ENCODE measurements at places on chromosomes 6 and 20.

DNA sequence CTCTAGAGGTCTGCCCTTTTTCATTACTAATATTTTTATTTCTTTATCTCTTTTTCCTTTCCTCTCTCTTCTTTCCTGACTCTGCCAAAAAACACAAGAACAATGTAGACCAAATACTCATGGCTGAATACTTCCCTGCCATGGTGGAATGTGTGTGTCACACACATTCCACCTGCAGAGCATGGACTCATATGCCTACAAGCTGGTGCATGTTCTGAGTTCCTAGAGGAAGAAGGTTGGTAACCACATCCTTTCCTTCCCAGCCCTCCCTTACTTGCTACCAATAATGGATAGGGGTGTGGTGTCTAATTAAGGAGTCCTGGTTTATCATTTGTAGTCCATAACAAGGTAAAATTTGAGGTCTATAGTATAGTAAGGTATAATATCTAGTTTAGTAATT lies 15.2 kb upstream of the CST9L start:
- no peak for DNase-seq

DNA sequence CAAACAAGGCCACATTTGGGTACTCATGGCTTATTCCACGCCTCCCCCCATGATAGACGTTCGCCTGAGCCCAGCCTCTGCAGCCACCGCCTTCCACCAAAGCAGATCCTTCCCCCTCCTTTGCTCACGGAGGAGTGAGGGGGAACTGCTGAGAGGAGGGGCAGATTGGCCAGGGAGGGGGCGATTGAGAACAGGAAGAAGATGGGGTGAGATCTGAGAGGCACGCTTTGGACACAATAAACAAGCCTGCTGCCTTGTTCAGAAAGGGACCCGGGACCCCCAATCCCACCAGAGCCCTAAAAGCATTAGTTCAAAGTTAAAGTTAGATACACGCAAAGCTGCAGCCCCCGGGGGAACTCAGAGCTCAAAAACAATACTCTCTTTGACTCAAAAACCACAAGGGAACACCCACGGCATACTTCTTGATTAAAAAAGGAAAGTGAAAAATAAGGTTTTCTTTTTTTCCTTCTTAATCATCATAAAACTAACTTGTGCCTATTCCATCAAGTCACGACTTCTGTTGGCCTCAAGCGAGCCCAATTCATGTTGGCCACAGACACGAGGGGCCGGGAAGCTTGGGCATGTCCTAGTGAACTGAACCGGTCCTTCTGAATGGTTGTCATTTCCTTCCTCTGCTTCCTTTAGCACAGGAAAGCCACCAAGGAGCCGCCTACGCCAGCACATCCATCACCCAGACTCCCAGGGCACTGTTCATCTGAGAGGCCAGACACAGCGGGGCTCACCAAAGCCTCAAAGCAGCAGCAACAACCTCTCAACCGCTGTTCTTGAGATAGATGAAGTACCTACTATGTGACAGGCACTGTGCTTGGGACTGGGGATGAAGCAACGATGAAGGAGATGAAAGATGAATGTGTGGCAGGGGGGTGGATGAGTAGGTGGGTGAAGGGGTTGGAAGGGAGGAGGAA lies 44.7 kb downstream of the NFATC2 start:
- peak; percentile 35 for DNase-seq

GRCh38 chr6:15911753-15912504 lies 217.0 kb upstream of the MYLIP start:
- DNase-seq, result no peak

- no peak for DNase-seq
These were observed 68.9 kb upstream of the TBXT start for GRCh38 chr6:166236596-166236995.

DNA sequence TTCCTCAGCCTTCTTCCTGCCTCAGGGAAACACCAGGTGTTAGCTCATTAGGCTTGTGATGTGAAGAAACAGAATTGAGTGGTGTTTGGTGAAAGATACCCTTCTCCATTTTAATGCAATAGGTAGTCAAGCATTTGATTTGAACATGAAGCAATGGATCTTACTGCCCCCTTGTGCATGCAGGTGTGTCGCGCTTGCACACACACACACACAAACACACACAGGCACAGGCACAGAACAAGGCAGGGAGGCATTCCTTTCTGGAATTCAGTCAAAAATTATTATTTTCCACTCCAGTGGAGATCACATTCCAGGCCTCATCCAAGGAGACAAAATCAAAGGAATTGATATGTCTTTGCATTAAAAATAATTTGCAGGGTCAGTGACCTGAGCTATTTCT lies 667.0 kb upstream of the MARCKS start:
- DNase-seq, result no peak

DNA sequence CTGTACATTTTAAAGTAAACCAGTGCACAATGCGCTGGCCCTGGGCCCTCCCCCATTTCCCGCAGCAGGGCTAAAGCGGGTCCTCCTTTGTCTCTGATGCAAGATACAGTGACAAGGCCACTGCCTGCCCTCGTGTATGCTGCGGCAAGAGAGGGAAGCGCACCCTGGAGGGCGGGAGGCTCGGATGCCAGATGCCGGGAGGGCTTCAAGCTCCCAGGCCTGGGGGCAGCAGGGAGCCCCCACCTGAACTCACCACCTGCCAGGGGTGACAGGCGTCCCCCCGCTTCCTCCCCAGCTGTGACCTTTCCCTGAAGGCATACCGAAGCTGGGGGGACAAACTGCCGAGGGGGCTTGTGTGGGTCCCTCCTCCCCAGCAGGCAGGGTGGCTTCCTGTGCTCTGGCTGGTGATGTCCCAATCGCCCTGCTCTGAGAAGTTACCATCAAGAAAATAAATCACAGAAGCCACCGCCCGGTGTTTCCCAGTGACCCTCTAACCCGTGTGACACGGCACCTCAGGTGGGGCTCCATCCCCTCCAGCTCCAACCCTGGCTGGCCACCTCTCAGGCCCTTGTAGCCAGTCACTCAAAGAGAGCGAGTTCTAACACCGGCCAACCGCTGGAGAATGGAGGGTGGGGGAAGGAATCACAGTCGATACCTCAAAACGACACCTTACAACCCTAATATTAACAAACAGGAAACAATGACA lies 203.3 kb downstream of the PREX1 start:
- DNase-seq, result no peak

GRCh38 chr6:56193846-56194245 lies 53.5 kb downstream of the COL21A1 start:
- no peak for DNase-seq

GRCh38 chr6:105838171-105838570 lies 248.0 kb upstream of the PRDM1 start:
- DNase-seq, result no peak

DNA sequence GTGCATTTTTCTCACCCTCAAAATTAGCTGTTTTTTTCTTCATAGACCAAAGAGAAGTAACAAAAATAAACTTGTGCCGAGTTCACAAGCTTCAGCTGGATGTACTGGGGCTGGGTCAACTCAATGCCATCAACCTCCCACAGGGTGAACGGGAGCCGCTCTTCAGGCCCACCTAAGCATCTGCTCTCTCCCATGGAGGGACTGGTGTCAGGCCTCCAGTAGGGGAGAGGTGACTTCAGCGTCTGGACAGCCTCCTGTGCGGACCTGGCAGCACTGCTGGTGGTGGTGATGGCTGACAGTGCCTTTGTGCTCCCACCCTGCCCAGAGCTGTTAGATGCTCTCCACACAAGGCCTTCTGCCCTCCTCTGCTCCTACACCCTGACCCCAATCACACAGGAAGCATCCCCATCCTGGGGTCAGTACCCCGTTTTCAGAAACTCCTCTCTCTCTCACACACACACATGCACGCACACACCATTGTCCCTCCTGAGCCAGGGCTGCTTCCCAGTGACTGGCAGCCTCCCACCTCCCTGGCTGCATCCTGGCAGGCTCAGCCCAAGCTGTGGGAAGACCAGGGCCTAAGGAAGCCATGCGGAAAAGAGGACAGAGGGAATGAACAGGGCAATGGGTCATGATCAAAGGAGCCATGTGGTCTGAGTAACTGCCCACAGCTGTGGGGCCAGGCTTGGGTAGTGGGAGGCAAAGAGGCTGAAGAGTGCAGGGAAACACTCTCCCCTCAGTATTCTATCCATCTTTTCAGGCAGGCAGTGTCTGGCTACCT lies 17.7 kb downstream of the CST8 start:
- no peak for DNase-seq

- no peak for DNase-seq
These were observed 2.1 kb downstream of the CPNE1 start for GRCh38 chr20:35662551-35662950.

- no peak for DNase-seq
These were observed 52.6 kb downstream of the SPTLC3 start for GRCh38 chr20:13061381-13061780.

DNA sequence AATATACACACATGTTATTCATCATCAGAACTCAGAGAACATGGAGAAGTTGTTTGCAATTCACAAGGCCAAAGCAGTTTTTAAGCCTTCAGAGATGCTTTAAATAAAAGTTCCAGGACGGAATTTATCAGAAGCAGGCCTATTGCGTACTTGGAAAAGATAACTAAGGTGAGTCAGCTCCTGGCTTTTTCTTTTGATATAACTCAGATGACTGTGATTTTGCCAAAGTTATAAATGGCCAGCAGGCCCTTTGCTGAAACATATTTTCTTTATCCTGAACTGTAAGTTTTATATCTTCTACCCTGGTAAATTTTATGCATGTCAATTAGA lies 55.0 kb upstream of the PLCB1 start:
- no peak for DNase-seq

DNA sequence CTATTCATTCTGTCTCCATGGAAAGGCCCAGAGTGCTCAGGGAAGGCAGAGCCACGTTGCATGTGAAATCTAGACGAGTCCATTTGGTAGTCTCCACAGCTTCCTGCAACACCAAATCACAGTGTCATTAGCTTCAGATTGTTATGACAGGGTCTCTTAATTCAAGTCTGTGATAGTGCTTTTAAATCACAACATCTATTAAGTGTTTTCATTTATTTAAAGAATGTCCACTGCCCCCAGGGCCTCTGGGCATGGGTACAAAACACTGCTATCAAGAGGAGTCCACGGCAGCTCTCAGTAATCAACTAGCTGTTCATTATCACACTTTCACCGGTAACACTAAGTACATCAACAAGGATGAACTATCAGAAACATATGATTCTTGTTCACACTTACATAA lies 455.9 kb upstream of the JARID2 start:
- no peak for DNase-seq

GRCh38 chr6:43758617-43759050 lies 11.4 kb upstream of the VEGFA start:
- DNase-seq, result no peak

- no peak for DNase-seq
These were observed 113.5 kb upstream of the PHACTR1 start for GRCh38 chr6:12602951-12603672.

GRCh38 chr6:137024237-137024990 lies 20.4 kb downstream of the IL20RA start:
- no peak for DNase-seq

GRCh38 chr6:43979525-43979924 lies 147.7 kb downstream of the MRPL14 start:
- no peak for DNase-seq

- no peak for DNase-seq
These were observed 73.1 kb downstream of the SNAP25 start for GRCh38 chr20:10291568-10292248.

- peak; percentile 30 for DNase-seq
These were observed 8.5 kb downstream of the CD164 start for GRCh38 chr6:109373762-109374161.

GRCh38 chr6:163398815-163399214 lies 15.7 kb upstream of the QKI start:
- no peak for DNase-seq

DNA sequence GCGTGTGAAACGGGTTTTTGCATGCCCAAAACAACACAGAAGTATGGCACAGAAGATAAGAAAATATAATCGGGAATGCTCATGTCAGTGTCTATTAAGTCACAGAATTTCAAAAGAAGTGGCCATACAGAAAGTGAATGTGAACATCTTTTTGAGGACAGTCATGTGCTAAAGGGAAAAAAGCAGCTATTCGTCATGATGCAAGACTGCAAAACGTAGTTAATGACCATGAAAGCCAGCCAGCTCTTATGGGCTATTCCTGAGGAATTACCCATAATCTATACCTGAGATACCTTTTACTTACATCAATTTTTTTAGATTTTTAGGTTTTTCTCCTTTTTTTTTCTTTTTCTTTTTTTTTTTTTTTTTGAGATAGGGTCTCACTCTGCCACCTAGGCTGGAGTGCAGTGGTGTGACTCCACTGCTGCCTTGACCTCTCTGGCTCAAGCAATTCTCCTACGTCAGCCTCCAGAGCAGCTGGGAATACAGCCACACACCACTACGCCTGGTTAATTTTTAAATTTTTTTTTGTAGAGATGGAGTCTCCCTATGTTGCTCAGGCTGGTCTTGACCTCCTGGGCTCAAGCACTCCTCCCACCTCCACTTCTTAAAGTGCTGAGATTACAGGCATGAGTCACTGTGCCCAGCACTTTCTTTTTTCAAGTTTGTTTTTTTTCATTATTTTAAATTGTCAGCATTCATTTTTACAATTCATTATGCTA lies 18.1 kb upstream of the ZBP1 start:
- no peak for DNase-seq

- no peak for DNase-seq
These were observed 2.3 kb downstream of the MYLK2 start for GRCh38 chr20:31821427-31821826.

- DNase-seq, result no peak
These were observed 17.5 kb upstream of the MRAP2 start for GRCh38 chr6:84016029-84016428.

GRCh38 chr20:46568570-46569129 lies 18.2 kb upstream of the OCSTAMP start:
- no peak for DNase-seq

DNA sequence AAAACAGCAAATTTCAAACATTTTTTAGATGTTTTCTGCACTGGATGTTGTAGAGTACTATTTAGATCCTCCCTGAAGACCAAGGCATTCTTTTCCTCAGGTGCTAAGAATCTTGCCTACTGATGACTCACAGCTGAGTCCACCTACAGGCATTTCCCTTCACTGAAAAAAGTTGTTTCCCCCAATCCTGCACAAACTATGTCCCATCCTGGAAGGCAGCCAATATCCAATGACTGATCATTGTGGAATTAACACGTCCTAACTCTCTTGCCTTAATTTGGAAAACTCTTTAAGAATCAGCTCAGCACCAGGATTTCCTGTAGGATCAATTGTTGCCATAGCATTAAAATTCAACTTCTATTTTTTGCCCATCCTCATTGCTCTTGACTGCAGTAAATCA lies 268.4 kb upstream of the IRAK1BP1 start:
- no peak for DNase-seq

GRCh38 chr6:1346101-1346500 lies 34.2 kb downstream of the FOXQ1 start:
- no peak for DNase-seq

GRCh38 chr20:49835031-49835430 lies 22.4 kb downstream of the SLC9A8 start:
- no peak for DNase-seq

GRCh38 chr6:136103763-136104311 lies 146.3 kb downstream of the MTFR2 start:
- DNase-seq, result no peak

GRCh38 chr6:42347456-42347855 lies 104.3 kb downstream of the TRERF1 start:
- DNase-seq, result no peak

GRCh38 chr6:111871725-111872400 lies 1.4 kb downstream of the FYN start:
- DNase-seq, result no peak

- DNase-seq, result no peak
These were observed 141.6 kb downstream of the FOXO3 start for GRCh38 chr6:108702106-108702851.

GRCh38 chr20:32343439-32343838 lies 14.7 kb upstream of the ASXL1 start:
- no peak for DNase-seq

- DNase-seq, result peak; percentile 72
These were observed 38.0 kb upstream of the TOP1 start for GRCh38 chr20:40990542-40991120.

GRCh38 chr6:156658966-156659821 lies 118.0 kb upstream of the ARID1B start:
- DNase-seq, result no peak

Data from CD4-positive, alpha-beta T cell treated with Interleukin-15 for 4 hours (primary cell).